ENCODE measurements at places on chromosomes 11 and 22.

GRCh38 chr11:32792948-32793475 is 1.4 kb downstream of the CCDC73 start:
- DNase-seq, result peak; percentile 71

DNA sequence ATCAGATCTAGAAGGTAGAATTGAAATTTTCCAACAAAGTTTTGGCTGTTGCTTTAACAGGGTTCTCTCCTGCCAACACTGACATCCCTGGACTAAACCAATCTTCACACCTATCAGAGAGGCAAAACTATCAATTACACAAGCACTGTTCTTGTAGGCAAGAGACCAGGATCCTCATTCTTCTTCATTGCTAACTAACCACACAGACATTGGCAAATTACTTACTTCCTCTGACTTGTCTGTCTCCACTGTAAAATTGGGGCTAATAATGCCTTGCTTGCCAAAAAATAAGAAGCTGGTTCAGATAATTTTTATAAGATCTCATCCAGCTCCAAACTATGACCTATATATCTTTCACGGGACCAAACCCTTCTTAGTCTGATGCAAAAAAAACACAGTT is 93.8 kb upstream of the DDI1 start:
- no peak for DNase-seq

DNA sequence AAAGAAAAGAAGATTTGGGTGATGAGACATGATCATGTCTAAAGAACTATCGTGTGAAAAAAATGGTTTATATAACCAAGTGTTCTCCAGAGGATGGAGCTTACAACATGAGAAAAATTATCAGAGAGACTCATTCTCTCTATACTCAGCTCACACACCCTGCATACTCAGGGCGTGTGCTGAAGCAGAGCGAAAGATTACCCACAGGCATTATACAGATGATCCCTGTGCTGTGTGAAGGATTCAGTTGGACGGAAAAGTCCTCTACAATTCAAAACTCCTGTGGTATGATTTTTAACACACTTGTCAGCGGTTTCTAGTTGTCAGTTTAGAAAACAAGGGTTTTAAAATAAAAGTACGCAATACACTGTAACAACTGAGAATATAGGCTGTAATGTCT is 267.3 kb downstream of the DLG2 start:
- DNase-seq, result no peak

- peak; percentile 18 for DNase-seq
Measured at GRCh38 chr11:15525582-15525981, 410.9 kb downstream of the INSC start.

DNA sequence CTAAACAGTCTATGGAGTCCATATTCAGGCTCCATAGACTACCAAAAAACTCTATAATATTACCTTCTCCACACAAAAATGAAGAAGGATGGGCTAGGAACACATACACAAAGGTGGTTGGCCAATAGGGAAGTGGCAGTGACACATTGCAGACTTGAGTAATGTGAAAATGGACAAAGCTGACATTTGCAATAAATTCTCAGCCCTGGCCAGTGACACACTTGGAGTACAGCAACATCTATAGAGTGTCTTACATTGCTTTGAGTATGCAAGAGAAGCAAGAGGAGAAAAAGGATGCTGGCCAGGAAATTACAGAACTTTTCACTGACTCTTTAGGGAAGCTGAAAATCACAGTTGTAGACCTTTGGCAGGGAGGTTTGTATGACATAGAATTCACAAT is 7.3 kb upstream of the OR52W1 start:
- DNase-seq, result no peak

DNA sequence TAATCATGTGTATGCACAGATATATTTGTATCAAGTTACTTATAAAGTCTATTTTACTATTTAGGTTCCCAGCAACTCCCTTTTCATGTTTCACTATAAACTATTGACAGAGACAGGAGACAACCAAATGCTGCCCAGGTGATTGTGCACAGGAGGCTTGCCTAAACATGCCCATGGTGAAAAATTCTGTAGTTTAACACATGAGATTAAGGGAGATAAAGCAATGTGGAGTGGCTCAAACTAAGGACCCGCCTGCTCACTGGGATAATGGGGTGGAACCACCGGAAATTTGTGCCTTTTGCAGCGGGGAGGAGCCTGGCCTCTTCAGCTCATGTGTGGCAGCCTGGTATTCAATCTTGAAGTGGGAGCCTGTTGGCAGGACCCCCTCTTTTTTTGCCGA is 459.5 kb upstream of the CNTN5 start:
- DNase-seq, result no peak

DNA sequence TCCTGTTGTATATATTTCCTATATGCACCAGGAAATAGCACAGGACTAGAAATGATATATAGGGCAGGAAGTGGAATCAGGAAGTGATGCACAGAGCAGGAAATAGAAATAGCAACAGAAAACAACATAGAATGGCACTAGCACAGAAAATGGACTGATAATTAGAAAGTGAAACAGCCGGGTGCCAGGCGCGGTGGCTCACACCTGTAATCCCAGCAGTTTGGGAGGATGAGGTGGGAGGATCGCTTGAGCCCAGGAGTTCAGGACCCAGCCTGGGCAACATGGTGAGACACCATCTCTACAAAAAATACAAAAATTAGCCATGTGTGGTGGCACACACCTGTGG is 10.0 kb upstream of the RELT start:
- no peak for DNase-seq

- no peak for DNase-seq
Measured at GRCh38 chr11:121965330-121965729, 150.7 kb downstream of the BLID start.

DNA sequence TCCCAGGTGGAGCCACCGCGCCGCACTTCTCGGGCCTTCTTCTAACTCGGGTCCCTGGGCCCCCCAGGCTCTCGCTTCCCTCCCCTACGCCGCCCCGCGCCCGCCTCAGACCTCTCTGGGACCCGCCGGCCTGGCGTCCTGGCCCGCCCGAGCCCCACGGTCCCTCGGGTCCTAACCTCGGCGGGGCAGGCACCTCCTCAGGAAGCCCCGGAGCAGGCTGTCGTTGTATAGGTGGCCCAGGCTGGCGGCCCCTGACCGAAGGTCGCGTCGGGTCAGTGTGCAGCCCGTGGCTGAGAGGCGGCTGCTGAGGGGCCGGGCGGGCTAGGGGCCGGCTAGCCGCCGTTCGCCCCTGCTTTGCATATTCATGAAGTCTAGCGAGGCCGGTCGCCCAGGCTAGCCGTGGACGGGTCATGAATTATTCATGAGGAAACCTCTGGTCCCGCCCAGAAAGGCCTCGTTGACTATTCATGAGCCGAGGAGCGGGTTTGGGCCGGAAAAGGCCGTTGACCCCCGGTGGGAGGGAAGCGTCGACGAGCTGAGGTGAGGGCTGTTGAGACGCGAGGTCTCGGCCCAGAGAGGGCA is at the start of gene HORMAD2:
TSS of gene HORMAD2 (plus strand) at position 513 of the 582 bp plus-strand sequence. CDS start 13,489 bp downstream, outside the sequence.
- no peak for DNase-seq

DNA sequence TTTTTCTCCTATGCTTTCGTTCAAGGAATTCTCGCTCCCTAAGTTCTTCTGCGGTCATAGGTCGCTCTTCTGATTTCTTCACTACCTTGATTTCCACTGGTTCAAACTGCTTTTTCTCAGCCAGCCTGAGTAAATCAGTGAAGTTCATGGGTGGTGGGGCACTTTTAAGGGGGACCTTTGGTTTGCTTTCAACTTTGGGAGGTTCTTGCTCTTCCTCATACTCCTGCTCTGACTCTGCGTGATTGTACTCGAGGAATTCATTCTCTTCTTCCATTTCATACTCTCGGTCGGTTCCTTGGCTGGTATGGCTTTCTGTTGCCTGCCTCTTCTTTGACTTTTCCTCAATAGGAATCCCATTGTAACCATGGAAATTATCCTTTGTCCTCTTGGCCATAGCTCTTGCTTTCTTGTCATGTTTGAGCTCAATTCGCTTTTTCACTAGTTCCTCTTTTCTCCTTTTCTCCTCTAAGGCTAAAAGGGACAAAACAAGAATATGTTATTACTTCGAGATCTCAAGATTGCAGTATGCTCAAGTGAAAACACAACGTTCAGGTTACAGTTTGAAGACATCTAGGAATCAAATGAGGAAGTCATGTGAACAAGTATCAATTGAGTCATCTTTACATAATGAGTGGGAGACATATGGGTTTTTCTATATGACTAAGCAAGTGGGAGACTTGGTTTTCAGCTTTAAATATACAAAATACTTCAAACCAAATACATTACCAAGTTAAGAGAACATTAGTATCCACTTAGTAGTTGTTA is 16.2 kb downstream of the MISFA start:
- DNase-seq, result no peak

- DNase-seq, result no peak
Measured at GRCh38 chr11:86116386-86116726, 47.5 kb upstream of the PICALM start.

- DNase-seq, result no peak
Measured at GRCh38 chr11:65779669-65779918, 1.2 kb downstream of the AP5B1 start.

GRCh38 chr11:133907216-133907615 is 49.6 kb downstream of the IGSF9B start:
- DNase-seq, result no peak

- no peak for DNase-seq
Measured at GRCh38 chr11:100203789-100204188, 483.3 kb upstream of the ARHGAP42 start.

- no peak for DNase-seq
Measured at GRCh38 chr22:50522208-50522805, 3.1 kb downstream of the SCO2 start.

DNA sequence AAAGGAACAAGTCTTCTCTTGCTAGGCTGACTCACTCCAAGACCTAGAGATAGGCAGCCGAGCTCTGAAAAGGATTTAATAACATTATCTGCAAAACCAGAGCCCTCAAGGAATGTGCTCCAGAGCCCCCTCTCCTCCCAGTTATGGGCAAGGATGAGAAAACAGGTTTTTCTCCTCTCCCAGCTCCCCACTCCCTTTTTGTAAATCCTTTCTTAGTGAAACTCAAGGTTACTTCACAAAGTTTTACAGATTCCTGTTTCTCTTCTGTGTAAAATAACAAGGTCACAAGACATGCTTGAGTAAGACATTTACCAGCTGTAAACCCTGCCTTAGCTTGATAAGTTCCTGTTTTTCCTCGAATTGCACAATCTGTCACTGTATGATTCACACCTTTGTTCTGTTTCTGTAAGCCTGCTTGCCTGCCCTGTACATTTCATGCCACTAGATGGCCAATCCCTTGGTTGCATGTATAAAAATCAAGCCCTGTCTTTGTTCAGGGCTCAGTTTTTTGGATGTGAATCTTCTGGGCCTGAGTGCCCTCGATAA is 489.4 kb downstream of the KCNA4 start:
- DNase-seq, result peak; percentile 28

GRCh38 chr11:60867871-60868681 is 734 bp downstream of the ZP1 start:
- DNase-seq, result no peak

- DNase-seq, result no peak
Measured at GRCh38 chr11:118047749-118048148, 29.1 kb upstream of the TMPRSS4 start.

- DNase-seq, result no peak
Measured at GRCh38 chr11:35163702-35164496, 24.9 kb downstream of the CD44 start.

DNA sequence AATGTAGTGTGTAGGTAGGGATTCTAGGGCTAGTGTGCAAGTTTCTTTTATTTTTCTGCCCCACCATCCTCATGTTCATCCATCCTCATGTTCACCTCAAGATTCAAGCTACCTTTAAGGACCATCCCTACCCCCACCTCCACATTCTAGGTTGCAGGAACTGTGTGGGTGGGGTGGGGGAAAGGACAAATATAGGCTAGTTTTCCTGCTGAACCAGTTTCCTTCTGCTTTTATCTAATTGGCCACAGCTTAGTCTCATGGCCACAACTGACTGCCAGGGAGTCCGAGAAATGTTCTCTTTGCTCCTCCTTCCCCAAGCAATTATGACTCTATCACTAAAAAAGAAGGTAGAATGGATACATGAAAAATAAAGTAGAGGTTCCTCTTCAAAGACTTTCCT is 179.0 kb upstream of the LARGE1 start:
- DNase-seq, result no peak

GRCh38 chr11:115042002-115042401 is 363.7 kb downstream of the NXPE2 start:
- no peak for DNase-seq

DNA sequence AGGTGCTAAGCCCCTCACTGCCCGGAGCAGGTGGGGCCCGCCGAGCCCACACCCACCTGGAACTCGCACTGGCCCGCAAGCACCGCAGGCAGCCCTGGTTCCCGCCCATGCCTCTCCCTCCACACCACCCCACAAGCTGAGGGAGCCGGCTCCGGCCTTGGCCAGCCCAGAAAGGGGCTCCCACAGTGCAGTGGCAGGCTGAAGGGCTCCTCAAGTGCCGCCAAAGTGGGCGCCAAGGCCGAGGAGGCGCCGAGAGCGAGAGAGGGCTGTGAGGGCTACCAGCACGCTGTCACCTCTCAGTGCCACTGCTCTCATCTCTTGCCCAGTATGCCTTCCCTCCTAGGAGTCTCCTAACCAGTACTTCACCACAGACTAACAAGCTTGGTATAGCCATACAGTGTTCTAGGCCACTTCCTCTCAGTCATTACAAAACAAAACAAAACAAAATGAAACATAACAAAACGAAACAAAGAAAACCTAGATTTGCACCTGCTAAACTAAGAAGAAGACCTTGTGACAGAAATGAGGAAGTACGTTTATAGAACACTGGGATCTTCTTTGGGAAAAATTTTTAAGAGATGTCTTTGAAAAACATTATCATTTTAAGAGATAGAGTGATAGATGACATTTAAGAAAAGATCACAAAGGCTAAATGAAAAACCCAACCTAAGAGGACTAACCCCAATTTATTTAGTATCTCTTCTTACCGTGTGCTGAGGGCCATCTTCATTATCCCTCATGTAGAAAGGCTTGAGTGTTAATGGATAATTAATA is 47.7 kb upstream of the GAB2 start:
- no peak for DNase-seq

DNA sequence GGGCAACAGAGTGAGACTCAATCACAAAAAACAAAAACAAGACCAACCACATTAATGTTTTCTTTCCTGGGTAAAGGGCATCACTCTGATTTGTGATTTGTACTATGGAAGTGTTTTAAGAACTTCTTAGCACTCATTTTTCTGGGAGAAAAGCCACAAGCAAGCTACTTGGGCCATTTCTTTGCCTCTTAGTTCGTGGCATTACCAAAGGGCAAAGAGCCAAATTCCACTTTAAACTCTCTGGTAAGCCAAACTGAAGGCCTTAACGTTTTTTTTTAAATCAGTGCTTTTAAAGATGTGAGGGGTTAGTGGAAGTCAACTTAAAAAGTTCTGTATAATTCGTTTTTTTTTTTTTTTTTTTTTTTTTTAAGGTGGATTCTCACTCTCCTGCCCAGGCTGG is 36.9 kb downstream of the CAT start:
- no peak for DNase-seq

GRCh38 chr11:70506658-70506970 is 108.3 kb downstream of the CTTN start:
- DNase-seq, result no peak

- DNase-seq, result no peak
Measured at GRCh38 chr11:126423743-126424142, 68.3 kb downstream of the ST3GAL4 start.

DNA sequence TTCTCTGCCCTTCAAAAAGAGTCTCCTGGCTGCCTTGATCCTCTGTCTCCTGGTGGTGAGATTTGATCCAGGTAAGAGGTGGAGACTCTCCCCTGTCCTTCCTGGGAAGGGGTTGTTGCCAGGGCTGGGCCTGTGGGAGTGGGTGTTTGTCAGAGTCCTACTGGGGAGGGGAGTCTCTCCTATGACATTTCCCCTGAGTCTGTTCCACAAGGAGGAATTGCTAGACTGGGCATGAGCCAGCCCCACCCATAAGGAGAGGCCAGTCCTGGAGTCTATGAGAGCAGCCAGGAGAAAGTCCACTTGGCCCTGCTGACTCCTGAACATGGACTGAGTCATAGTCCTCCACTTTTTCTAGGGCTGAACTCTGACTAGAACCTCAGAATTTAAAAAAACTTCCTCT is 7.4 kb downstream of the PEX26 start:
- DNase-seq, result no peak

Data from T47D (cell line).